ENCODE measurements at places on chromosomes 4 and X. TPM values are rescaled to one million over a fixed set of nuclear protein-coding genes. Genes with fewer than 3 reads are reported as not detected.

Gene GEMIN8
- 5.1 TPM for total RNA-seq

Gene DCUN1D4
- 27.7 TPM for total RNA-seq

Gene DMD
- total RNA-seq: 0.14 TPM

Gene PLXNB3
- total RNA-seq: 0.05 TPM

Gene TLR6
- 3.6 TPM for total RNA-seq

Gene ZNF711
- 0.79 TPM for total RNA-seq

Gene FRMD7
- total RNA-seq: not detected

Gene TMLHE
- 14.7 TPM for total RNA-seq

Gene RASGEF1B
- 6.7 TPM for total RNA-seq
